ENCODE measurements at places on chromosomes 2 and 18. TPM values are rescaled to one million over a fixed set of nuclear protein-coding genes. Genes with fewer than 3 reads are reported as not detected.
A peak's percentile ranks its signal among the peaks of the same experiment; 100 is the strongest.

DNA sequence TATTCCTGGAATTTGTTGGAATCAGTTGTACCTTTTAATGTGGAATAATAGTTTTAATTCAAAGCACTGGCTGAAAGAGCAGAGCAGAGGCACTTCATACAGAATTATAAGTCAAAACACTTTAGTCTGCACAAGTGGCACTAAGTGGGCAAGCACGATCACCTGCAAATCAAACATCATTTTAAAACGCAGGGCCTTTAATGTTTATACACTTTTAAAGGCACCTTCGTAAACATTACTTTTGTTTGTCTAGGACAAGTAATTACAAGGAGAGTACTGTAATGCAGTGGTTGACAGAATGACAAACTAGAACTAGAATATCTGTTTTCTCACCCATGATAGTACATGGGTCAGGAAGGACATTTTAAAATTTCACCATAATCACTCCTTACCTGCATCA, 36.4 kb downstream of the LANCL1 start:
- no peak for DNase-seq

GRCh38 chr2:74922592-74923227, 35.7 kb upstream of the POLE4 start:
- DNase-seq, result no peak

GRCh38 chr18:3717376-3718025, 267.5 kb downstream of the TGIF1 start:
- no peak for DNase-seq

DNA sequence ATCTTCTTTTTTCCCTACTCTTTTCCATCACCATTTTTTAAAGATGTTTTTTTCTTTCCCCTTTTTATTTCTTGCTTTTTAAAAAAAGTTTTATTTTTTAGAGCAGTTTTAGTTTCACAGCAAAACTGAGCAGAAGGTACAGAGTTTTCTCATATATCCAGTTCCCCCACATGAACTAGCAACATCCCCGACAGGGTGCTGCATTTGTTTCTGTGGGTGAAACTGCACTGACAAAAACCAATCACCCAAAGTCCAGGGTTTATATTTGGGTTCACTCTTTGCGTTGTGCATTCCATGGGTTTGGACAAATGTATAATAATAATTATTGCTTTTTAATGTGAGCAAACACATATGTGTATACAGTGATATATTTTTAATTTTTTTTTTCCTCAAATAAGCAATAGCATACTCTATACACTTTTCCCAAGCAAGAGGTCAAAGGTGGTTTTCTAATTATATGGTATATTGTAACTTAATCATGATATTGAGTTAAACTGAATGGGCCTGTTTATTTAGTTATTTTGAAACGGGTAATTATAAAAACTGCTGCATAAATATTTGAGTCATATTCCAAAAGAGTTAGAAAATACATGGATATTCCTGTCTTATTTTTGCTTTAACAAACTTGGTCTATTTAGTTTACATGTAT, 50.3 kb downstream of the NCK2 start:
- DNase-seq, result no peak

DNA sequence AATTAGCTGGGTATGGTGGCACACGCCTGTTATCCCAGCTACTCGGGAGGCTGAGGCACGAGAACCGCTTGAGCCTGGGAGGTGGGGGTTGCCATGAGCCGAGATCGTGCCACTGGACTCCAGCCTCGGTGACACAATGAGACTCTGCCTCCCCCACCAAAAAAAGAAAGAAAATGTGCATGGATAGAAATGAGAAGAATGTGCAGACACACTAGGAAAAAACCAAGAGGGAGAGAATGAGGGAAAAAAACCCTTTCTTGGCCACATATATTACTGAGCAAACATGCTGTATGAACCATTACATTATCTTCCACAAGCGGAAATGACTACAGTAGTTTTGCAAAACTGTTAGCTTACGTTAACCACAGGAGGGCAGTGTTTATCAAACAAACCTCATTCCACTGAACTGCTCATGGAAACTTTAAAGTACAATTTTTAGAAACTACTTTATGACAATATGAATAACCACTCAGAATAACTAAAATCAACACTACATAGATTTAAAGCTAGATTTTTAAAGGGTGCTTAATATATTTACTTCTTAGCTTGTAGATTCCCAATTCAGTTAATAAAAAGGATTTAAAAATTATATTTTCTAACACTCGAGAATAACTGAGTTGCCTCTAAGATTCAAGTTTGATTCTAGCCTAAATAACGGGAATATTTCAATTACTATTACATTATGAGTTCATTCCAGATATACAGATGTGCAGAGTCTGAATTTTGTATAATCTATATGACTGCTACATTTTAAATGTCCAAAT, 26.4 kb downstream of the ASXL2 start:
- DNase-seq, result no peak

Gene PAX3
- not detected for polyA plus RNA-seq

DNA sequence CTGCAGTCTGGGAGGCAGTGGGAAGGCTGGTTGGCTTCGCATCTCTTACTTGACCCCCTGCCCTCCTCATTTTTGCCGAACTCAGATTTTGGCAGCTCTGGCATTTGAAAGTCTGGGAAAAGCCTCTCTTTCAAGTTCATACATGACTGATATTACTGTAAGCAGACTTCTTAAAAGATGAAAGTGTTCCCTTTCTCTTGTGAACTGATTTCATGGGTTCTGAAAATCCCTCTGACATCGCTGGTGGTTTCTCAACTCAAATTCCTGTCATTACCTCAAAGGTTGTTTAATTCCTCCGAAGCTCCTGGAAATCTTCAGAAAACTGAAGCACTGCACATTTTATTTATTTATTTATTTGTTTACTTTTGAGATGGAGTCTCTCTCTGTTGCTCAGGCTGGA, 16.9 kb upstream of the SLC38A11 start:
- no peak for DNase-seq

GRCh38 chr2:204177251-204177976, 240.9 kb downstream of the ICOS start:
- DNase-seq, result no peak

GRCh38 chr18:67310826-67311225, 205.7 kb downstream of the DSEL start:
- DNase-seq, result no peak

DNA sequence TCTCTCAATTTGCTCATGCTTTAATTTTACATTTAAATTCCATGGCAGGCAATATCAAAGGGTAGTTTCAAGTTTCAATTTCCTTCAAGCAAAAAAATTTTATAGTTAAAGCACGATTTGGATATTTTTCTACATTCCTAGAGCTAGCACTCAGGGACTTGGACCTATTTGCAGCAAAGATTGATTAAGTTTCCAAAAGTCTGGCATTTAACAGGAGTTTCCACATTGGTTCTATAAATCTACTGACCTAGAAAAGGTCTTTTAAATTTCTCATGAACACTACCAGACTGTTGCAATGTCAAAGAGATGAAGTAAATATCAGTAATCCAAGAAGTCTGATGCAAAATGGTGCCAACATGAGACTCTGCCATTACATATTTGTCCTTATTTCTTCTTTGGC, 253.7 kb upstream of the LINC00305 start:
- DNase-seq, result no peak

DNA sequence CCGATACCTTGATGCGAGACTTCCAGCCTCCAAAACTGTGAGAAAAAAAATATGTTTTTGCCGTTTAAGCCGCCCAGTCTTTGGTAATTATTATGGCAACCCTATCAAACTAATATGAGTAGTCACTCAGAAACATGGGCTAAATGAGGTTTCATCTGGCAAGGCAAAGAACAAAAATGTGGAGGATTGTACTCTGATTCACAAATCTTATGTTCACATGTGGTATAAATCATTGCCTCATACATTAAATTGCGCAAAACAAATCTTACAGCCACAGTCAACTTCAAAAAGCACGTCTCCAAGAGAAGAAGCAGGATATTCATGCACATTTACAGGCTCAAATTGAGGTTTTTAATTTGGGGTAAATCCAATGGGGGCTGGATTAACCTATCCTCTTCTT, 1435.4 kb upstream of the LRRTM1 start:
- no peak for DNase-seq

GRCh38 chr2:2536416-2537056, 205.5 kb upstream of the MYT1L start:
- DNase-seq, result no peak

- DNase-seq, result no peak
Measured at GRCh38 chr2:237458519-237458918, 28.5 kb upstream of the MLPH start.

Gene TWSG1
- polyA plus RNA-seq, result 86.9 TPM

Gene SERPINB10
- 0.40 TPM for polyA plus RNA-seq

- no peak for DNase-seq
Measured at GRCh38 chr2:75130171-75130570, 69.1 kb downstream of the TACR1 start.

DNA sequence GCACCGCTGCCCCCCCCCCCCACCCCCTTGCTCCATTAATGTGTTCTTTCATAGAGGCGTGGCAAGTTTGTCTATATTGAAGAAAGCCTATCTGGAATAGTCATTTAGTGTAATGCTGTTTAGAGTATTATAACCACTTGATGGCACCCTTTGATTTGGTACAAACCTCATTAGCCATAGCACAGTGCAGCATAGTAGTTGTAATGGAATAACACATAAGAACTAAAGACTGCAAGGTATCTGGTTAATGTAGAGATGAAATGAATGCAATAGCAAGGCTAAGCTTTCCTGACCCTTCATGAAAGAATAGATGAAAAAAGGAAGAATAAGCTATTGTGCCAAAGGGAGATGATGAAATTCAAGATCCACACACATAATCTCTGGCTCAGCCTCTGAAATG, 81.9 kb downstream of the EHBP1 start:
- no peak for DNase-seq

Gene PLEK
- 7.4 TPM for polyA plus RNA-seq

- no peak for DNase-seq
Measured at GRCh38 chr2:196160101-196160500, 11.3 kb downstream of the STK17B start.

Gene DYSF
- polyA plus RNA-seq, result 20.5 TPM

GRCh38 chr2:190810981-190811587, 69.5 kb upstream of the GLS start:
- no peak for DNase-seq

- DNase-seq, result peak; percentile 12
Measured at GRCh38 chr18:28584731-28585130, 407.8 kb upstream of the CDH2 start.

Gene LYPD6B
- polyA plus RNA-seq, result 33.7 TPM

Gene CAPN14
- 0.04 TPM for polyA plus RNA-seq

GRCh38 chr2:18545384-18545783, 15.1 kb downstream of the RDH14 start:
- DNase-seq, result no peak

- DNase-seq, result no peak
Measured at GRCh38 chr18:35747894-35748472, 166.4 kb downstream of the GALNT1 start.

All from right renal cortex interstitium (tissue), 3 donors.